ENCODE measurements at places on chromosomes 7 and 10.

DNA sequence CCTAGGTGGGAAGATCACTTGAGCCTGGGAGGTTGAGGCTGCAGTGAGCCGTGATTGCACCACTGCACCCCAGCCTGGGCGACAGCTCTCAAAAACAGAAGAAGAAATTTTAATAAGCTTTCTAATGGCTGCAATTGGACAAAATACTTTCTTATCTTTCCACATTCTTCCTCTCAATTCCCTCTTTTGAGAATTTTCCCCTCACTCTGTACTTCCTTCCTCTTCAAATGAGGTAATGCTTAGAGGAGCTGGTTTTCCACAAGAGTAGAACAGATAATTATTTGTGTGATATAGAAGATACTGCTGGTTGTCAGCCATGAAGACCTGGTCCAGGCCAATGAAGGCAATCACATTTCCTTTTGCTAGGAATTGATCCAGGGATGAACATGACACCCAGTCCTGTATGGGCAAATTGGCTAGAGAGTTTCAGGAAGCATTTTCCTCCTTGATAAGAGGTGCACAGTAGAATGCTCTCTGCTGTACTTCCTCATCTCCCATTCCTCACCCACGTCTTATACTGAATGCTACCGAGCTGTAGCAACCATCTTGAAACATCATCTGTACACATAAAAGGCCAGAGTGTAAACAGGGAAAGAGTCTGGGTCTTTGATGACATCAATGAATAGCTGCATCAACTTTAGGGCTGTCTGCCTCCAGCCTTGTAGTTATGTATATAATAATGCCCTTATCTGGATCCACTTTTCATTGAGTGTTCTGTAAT lies 103.9 kb downstream of the CDK6 start:
- no peak for DNase-seq

DNA sequence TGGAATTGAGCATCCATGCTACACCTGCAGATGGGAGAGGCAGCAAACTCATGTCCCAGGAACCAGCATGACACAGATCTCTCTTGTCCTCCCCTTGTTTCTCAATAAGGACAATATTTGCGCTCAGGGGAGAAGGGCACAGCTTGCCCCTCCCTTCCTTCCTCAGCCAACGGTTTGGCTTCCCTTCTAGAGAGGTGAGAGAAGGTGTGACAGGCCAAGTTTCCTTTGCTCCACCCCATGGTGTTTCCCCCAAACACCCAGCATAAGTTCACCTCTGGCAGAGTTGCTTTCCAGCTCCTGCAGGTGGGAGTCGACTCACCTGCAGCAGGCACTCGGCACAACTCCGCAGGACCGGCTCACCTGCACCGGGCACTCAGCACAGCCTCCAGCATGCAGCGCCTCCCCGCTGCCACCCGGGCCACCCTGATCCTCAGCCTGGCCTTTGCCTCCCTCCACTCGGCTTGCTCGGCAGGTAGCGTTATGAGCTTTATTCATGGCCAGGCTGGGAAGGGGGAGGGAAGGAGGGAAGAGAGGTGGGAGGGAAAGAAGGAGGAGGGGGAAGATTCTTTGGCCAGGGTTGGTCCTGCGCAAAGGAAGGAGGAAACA lies at the start of the genes ATP6V0A4 and TMEM213:
Gene ATP6V0A4, minus strand, starts transcription at position 482 of the 606 bp plus-strand sequence. CDS start 26,949 bp downstream, outside the sequence.
Gene TMEM213, plus strand, starts transcription at position 280 of the 606 bp plus-strand sequence. Its CDS starts 111 bp downstream, at position 391.
- DNase-seq, result no peak

DNA sequence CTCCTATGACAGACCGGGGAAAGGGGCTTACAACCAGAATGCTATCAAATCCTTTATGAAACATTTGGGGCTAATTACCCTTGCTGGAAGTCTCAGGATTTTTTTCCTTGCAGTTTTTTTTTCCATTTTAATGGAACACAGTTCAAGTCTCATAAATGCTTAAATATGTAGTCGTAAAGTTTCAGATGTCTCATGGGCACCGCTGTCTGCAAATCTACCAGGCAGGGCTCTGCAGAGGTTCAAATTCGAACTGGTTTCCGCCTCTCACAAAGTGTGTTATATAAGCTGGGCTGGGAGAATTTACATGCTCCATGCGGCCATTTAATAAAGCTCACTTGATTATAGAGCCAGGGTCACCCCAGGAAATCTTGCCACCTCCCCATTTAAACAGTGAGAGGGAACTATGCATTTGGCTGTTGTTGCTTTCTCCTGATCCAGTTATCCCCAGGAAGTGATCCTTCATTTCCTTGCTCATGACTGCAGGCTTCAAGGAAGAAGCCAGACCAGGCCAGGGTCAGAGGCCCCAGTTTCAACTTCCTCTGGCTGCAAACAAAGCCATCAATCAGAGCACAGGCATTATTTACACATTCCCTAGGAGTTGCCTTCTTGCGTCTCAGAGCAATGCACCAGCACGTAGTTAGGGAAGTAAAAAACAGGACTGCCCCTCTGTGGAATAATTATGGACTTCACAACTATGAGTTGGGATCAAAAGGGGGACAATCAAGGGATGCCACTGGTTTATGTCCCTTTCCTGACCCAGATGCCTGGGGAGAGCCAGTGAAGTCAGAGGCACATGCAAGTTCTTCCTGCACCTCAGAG lies 358.8 kb downstream of the PRPF18 start:
- DNase-seq, result no peak

DNA sequence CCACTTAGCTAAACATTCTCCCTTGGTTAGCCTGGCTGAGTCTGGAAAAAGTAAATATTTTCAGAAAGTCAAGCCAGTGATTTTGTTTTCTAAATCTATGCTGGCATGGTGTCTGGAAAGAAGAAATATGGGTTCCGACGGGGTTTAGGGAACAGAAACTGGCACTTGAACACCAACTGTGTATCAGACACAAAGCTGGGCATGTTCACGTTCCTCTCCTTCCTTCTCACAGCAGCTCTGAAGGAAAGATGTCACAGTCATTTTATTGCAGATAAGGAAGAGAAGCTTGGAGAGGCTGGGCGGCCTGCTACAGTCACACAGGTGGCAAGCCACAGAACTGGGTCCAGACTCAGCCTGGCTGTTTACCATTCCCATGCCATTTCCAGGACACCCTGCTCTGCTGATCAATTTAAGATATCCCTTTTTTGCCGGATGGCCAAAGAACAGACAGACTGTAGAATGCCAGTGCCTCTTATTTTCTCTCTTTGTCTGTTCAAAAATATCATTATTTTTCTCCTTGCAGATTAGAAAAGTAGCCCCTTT lies 118.8 kb downstream of the HERPUD2 start:
- no peak for DNase-seq

DNA sequence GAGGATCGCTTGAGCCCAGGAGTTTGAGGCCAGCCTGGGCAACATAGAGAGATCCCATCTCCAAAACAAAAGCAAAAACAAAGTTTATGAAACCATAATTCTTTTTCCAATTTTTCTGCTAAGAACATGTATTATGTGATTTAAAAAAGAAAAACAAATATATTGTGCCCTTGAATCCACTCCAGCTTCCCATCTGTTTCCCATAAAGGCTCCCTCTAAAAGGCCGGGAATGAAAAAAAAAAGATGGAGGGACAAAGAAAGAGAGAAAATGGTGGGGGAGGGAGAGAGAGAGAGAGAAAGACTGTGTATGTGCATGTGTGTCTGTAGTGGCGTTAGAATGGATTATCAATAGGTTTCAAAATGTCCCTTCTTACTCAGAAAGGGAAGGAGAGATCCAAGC lies 20.5 kb upstream of the GSDME start:
- DNase-seq, result no peak

GRCh38 chr7:11346302-11346701 lies 372.6 kb downstream of the PHF14 start:
- DNase-seq, result no peak

Measured in fibroblast of skin of right biceps (primary cell).